IPS DF 6.9 (cell line): ENCODE measurements at places on chromosomes 2 and 18.

DNA sequence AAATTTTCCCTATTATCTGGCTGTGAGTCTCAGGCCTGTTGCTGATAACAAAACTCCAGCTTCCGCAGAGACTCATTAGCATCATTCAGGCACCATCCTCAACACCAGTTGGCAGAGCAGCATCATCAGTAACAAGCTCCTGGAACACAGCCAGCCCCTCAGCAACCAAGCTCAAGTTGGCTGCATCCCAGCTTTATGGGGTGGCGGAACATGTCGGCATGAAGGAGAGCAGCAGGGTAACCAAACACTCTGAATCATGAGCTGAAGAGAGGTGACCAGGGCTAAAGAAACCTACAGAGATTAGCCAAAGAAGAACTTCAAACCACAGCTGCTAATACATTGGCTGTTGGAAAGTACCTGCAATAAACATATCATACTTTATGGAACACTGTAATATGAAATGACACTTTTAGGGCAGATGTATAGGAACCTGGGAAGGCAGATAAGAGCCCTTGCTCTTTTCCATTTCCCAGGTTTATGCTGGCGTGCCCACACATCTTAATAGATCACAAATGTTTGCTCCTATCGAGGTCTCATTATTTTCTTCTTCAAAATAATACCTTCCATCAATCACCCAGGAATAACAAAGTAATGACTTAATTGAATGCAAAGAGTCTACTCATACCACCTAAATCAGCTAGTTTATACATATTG lies 63.8 kb downstream of the PDE11A start:
- no peak for DNase-seq
- no peaks in the 10 kb centered on the region for H3K27me3 ChIP-seq
- no peak overlapping the region for H3K4me3 ChIP-seq
- no peaks in the 10 kb centered on the region for H3K36me3 ChIP-seq
- H3K27ac ChIP-seq = no peak overlapping the region
- no peaks in the 10 kb centered on the region for H3K4me1 ChIP-seq

GRCh38 chr18:57211776-57212175 lies 64.9 kb downstream of the BOD1L2 start:
- no peak overlapping the region for H3K4me3 ChIP-seq
- no peak overlapping the region for H3K27ac ChIP-seq
- 0 out of 2 replicates have a peak, but pooled peaks cover 2% of the 10 kb centered on the region for H3K4me1 ChIP-seq
- H3K36me3 ChIP-seq = no peaks in the 10 kb centered on the region
- no peaks in the 10 kb centered on the region for H3K27me3 ChIP-seq
- no peak for DNase-seq

- H3K27ac ChIP-seq = no peak overlapping the region
- H3K4me1 ChIP-seq = no peaks in the 10 kb centered on the region
- no peaks in the 10 kb centered on the region for H3K27me3 ChIP-seq
- DNase-seq = no peak
- H3K4me3 ChIP-seq = no peak overlapping the region
- H3K36me3 ChIP-seq = no peaks in the 10 kb centered on the region
These were observed 54.6 kb upstream of the CYTIP start for GRCh38 chr2:157498483-157498882.

DNA sequence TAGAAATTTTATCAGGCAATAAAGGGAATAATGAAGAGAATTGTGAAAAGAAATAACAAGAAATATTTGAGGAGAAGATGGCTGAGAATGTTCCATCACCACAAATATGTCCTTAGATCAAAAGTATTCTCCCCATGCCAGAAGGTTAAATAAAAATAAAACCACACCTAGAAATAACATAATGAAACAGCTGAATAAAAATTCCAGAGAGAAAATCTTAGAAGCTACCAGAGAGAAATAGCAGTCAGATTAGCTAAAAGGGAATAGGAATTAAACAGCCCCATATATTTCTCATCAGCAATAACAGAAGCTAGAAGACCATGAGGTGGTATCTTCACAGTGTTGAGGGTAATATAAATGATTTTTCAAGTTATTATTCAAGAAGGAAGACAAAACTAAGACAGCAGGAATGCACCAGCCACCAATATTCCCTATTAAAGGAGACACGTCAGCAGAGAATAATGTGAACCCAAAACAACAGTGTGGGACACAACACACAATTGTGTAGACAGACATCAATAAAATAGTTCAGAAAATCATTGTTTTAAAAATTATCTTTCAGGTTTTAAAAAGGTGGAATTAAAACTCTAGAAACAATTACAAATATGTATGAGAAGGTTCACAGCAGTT lies 82.0 kb upstream of the NEDD4L start:
- 0 out of 2 replicates have a peak, but pooled peaks cover 1% of the 10 kb centered on the region for H3K4me1 ChIP-seq
- no peaks in the 10 kb centered on the region for H3K27me3 ChIP-seq
- no peak overlapping the region for H3K27ac ChIP-seq

DNA sequence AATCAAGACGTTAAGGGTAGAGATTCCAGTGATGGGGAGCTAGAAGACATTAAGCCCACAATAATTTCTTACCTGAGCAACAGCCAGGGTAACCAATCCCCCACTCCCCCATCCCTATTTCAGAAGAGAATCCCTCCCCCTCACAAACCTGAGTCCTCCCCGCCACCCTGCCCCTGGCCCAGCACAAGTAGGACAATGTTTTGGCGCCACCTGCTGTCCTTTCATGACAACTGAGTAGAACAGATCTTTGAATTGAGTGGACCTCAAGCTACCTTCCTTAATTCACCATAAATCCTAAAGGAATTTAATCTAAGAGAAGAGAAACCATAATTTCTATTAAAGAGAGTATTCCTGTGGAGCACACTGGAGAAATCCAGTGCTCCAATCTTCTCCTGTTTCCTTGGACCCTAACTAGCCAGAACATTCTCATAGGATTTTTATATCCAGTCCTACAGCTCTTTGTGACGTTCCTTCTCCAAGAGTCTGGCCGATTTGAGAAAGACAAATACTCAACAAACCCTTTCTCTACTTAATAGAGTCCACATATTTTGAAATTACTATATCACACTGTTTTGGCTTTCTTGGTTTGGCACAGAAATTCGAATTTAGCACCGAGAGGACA lies 41.1 kb downstream of the NHEJ1 start:
- no peaks in the 10 kb centered on the region for H3K27me3 ChIP-seq
- no peaks in the 10 kb centered on the region for H3K36me3 ChIP-seq
- no peak overlapping the region for H3K27ac ChIP-seq

GRCh38 chr2:150610670-150611279 lies 123.3 kb upstream of the RND3 start:
- H3K4me1 ChIP-seq = no peaks in the 10 kb centered on the region
- H3K4me3 ChIP-seq = no peak overlapping the region
- peak; percentile 67 for DNase-seq
- no peaks in the 10 kb centered on the region for H3K36me3 ChIP-seq

GRCh38 chr2:157786663-157787363 lies 89.3 kb downstream of the ACVR1 start:
- no peaks in the 10 kb centered on the region; the same call in 1 of the 2 replicates for H3K4me1 ChIP-seq
- no peak overlapping the region for H3K27ac ChIP-seq
- H3K36me3 ChIP-seq = no peaks in the 10 kb centered on the region
- no peaks in the 10 kb centered on the region for H3K27me3 ChIP-seq

GRCh38 chr2:183069174-183069573 lies 9.4 kb upstream of the DUSP19 start:
- no peaks in the 10 kb centered on the region for H3K36me3 ChIP-seq
- no peak overlapping the region for H3K27ac ChIP-seq
- H3K27me3 ChIP-seq = no peaks in the 10 kb centered on the region
- no peak overlapping the region for H3K4me3 ChIP-seq
- H3K4me1 ChIP-seq = 0 out of 2 replicates have a peak, but pooled peaks cover 1% of the 10 kb centered on the region

DNA sequence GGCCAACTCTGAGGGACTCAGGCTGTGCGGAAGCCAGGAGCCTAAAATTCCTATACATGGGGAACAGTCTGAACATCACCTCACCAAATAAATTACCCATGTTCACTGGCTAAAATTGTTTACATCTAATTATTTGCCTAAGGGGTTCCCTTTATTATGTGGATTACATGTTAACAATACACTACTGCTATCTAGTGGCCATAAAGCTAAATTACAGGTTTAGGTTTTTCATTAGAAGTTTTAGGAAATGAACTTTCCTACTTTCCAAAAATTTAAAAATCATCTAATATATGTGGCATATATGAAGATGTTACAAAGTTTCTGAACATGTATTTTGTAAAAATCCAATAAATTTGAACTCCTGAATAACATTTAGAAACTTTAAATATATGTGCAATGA lies 40.3 kb downstream of the PLA2R1 start:
- DNase-seq = no peak
- no peaks in the 10 kb centered on the region for H3K4me1 ChIP-seq
- no peaks in the 10 kb centered on the region for H3K27me3 ChIP-seq
- no peak overlapping the region for H3K4me3 ChIP-seq
- no peak overlapping the region for H3K27ac ChIP-seq

DNA sequence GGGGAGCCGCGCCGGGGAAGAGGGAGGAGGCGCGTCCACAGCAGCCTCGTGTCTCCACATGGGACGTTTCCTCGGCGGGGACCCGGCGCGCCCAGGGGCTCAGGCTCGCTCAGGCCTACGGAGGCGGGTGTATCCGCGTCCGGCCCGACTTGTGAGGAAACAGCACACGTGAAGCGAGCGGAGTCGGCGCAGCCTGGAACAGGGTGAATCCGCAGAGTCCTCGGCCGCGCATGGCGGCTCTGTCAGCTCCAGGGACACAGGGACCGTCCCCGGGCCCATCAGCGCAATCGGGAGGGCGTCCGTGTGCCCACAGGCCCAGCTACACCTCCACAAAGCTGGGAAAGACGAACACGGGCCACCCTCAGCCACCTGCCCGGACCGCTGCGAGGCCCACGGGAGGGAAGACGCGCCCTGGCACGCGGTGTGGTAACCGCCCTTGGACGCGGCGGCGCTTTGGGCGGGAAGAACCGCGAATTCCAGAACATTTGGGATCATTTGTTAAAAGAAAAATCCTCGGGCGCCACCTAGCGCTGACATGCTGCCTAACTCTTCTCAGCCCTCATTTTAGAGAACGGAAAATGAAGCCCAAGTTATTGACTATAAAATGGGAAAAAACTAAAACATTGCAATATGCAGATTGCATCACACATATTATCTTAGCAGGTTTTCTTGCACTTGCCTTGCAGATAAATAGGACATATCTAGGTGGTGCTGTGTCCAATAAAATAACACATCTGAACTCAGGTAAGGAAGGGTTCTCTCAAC lies 40.4 kb downstream of the TMEM18 start:
- peaks cover 1% of the 10 kb centered on the region; the same call in 1 of the 2 replicates for H3K4me1 ChIP-seq
- DNase-seq = peak; percentile 52
- 0 out of 2 replicates have a peak overlapping the region, but pooled peaks have one; percentile 0 for H3K4me3 ChIP-seq
- H3K27ac ChIP-seq = no peak overlapping the region
- H3K36me3 ChIP-seq = no peaks in the 10 kb centered on the region; the same call in 1 of the 2 replicates

GRCh38 chr2:40251137-40251536 lies 200.8 kb downstream of the SLC8A1 start:
- no peak for DNase-seq
- no peak overlapping the region for H3K27ac ChIP-seq
- H3K4me3 ChIP-seq = no peak overlapping the region
- no peaks in the 10 kb centered on the region for H3K27me3 ChIP-seq
- no peaks in the 10 kb centered on the region for H3K4me1 ChIP-seq

DNA sequence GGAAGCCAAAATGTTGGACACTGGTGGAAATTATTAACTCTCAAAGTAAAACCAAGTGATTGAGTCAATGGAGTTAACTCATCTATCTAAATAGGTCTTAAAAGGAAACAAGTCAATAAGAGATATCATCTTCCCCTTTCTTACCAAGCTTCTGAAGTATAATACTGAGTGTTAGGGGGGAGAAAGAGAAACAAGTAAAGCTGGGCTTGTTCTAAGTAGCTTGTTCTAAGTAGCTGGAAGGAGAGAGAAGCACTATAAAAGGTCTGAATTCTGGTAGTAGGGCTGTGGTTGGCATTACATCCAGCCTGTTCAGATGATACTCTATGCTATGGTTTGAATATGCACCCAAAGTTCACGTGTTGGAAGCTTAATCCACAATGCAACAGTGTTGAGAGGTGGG lies 26.8 kb downstream of the YES1 start:
- DNase-seq = no peak
- no peaks in the 10 kb centered on the region for H3K4me1 ChIP-seq
- H3K4me3 ChIP-seq = no peak overlapping the region
- H3K27ac ChIP-seq = no peak overlapping the region
- H3K36me3 ChIP-seq = no peaks in the 10 kb centered on the region

DNA sequence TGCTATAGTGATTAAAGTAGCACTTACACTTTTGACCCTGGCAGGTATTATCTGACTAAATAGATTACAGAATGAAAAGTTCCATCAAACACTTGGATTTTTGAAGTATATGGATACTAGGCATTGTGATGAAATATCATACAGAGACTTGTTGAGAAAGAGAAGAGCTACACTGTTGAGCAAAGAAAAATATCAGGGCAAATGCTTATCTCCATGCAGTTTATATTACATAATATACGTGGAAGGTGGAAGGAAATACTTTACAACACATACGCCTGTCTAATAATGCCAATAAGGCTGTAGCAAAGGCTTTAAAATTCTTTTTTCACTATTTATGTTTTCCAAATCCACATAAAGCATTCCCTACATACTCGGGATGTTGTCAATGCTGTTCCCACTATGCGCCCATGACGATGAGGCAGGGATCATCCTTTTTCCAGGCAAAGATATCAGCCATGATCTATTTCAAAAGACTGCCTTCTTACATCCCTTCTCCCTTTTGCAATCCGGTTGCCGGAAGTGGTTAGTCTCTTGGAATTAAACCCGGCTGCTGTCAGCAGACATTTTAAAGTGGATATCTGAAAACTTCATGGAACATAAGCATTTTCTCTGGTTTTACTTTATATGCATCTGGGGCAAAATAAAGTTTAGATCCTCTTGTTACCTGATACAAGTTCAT lies 92.6 kb upstream of the ITGA4 start:
- no peaks in the 10 kb centered on the region for H3K4me1 ChIP-seq
- H3K27ac ChIP-seq = no peak overlapping the region
- H3K36me3 ChIP-seq = no peaks in the 10 kb centered on the region
- no peak for DNase-seq

- no peak overlapping the region for H3K4me3 ChIP-seq
- H3K4me1 ChIP-seq = no peaks in the 10 kb centered on the region
- DNase-seq = no peak
- H3K27me3 ChIP-seq = no peaks in the 10 kb centered on the region
- H3K36me3 ChIP-seq = no peaks in the 10 kb centered on the region
- H3K27ac ChIP-seq = no peak overlapping the region
These were observed 510.1 kb upstream of the SLC8A1 start for GRCh38 chr2:40962026-40962425.

GRCh38 chr18:32707586-32707985 lies 65.2 kb downstream of the KLHL14 start:
- no peaks in the 10 kb centered on the region for H3K27me3 ChIP-seq
- H3K4me3 ChIP-seq = no peak overlapping the region
- no peak for DNase-seq
- H3K4me1 ChIP-seq = no peaks in the 10 kb centered on the region
- H3K36me3 ChIP-seq = no peaks in the 10 kb centered on the region

DNA sequence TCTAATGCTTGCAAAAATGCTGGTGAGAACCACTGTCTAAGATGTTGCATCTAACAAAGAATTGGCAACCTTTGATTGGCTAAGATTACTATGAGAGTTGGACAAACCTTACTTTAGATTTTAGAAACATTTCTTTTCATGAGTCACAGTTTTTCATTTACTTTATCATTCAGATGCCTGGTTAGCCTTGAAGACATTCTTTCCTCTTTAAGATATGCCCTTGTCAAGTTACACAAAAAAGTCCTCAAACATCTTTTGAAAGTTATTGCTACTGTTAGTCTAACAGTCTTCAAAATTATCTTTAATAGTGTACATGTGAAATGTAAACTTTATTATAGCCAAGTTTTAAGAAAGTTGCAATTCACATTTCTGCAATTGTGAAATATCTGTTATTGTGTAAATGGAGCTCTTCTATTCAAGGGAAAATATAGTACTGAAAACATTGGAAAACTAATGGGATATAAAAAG lies 276.3 kb downstream of the RND3 start:
- no peaks in the 10 kb centered on the region for H3K36me3 ChIP-seq
- H3K4me3 ChIP-seq = no peak overlapping the region
- H3K27me3 ChIP-seq = no peaks in the 10 kb centered on the region
- no peaks in the 10 kb centered on the region; the same call in 1 of the 2 replicates for H3K4me1 ChIP-seq
- DNase-seq = no peak
- H3K27ac ChIP-seq = no peak overlapping the region
